ENCODE measurements at places on chromosomes 7 and 10.

GRCh38 chr10:116271593-116272439 is 1.2 kb downstream of the GFRA1 start:
- no peak for DNase-seq

- DNase-seq: no peak
These were observed 78.5 kb upstream of the CTTNBP2 start for GRCh38 chr7:117951691-117952280.

GRCh38 chr7:117014673-117015133 is 61.4 kb downstream of the ST7 start:
- DNase-seq: peak; percentile 38

- DNase-seq: no peak
These were observed 136.7 kb downstream of the DLG5 start for GRCh38 chr10:77789861-77790260.

- no peak for DNase-seq
These were observed 91.8 kb downstream of the ARHGAP12 start for GRCh38 chr10:31836569-31837406.

DNA sequence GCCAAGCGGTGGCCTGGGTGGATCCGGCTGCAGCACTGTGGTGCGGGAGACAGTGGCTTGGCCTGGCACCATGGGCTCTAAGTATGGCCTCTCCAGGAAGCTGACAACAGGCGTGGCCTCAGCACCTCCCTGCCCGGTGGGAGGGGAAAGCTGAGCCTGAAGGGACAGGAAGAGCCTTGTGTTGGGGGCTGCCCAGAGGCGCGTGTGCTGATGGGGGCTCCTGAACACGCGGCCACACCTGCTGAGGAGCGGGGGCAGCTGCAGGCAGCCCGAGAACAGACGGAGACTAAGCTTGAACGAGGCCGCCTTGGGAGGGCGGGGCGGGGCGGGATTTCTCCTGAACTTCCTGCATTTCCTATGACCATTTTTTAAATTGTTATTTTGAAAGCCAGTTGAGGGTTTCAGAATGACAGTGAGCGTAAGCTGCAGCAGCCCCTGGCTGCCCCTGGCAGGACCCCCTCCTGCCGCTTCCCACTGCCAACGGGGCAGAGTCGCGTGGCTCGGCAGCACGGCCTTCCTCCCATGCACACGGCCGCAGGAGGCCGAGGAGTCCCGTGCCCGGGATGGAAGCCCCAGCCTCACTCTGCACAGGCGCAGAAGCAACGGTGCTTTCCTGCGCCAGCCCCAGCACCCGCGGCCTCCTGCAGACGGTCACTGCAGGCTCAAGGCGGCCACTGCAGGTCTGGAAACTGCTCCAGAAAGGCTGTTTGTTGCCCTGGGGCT is 43.2 kb downstream of the DPYSL4 start:
- peak; percentile 54 for DNase-seq
